Stimulated activated CD8-positive, alpha-beta memory T cell treated with anti-CD3 and anti-CD28 coated beads, Interleukin-7, amount 100 ng/mL, for 1 hour (primary cell): ENCODE measurements at places on chromosomes 7 and 10.

DNA sequence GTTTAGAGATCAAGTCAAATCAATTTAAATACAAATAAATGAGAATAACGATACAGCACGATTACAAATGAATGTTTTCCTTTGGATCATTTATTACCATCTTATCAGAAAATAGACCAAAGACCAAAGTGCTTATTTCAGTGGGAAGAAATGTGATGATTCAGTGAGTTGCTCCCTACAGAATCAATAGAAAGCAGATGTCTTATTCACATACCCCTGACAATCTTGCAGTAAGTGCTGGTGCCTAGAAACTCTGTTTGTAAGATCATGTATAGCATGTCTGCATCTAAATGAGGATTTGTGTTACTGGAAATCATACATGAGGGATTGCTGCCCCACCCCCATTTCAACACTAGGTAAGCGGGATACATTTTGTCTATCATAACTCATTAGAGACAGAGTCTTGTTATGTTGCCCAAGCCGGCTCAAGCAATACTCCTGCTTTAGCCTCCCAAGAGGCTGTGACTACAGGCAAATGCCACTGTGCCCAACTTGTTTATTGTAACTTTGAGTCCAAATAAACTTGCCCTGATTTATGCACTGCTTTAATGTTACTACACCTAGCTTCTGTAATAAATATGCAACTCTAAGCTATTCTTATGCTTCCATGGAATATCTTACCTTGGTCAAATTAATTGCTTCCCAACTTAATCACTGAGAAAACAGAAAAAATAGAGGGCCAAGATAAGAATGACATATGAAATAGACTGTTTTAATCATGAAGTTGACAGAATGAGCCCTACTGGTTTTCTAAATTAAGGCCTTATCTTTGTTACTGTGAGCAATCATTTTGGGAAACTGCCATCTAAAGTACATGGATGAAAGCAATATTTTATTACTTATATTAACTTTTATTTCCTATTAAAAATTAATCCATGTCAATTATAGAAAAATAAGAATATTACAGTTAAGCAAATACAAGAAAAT is 82.5 kb downstream of the AHR start:
- no peak for DNase-seq

GRCh38 chr7:105640956-105641810 is 59.9 kb upstream of the EFCAB10 start:
- no peak for DNase-seq

DNA sequence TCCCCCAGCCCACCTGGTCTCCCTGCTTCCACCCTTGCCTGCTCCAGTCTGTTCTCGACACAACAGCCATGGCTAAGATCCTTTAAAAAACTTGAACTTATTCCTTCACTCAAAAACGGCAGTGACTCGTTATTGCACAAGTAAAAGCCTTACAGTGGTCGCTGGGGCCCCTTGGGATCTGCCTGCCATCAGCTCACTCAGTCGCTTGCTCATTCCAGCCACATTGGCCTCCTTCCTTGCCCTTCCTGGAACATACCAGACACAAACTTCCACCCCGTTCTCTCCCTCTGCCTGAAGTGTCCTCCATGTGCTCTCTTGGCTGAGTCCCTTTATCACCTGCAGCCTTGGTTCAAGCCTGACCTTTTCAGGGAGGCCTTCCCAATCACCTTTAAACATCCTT is 4.7 kb downstream of the CCNY start:
- no peak for DNase-seq

GRCh38 chr10:103049237-103049636 is 131.1 kb downstream of the CNNM2 start:
- no peak for DNase-seq

DNA sequence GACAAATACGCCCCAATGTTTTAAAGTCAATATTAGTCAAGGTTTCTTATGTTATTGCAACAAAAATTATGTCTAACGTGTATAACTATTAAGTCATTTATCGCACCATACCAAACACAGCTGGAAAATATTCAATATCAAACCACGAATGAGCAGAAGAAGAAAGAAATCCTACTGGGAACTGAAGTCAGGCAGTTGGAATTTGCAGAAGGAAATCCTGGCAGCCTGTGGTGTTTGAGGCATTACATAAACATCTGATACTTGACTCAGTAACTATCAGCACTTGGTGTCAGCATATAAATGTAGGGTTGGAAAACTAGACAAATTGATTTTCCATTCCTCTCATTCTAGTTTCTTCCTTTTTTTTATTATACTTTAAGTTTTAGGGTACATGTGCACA is 83.4 kb upstream of the NUPR2 start:
- DNase-seq: no peak

- no peak for DNase-seq
Observed at GRCh38 chr10:69818676-69819239, 17.1 kb downstream of the COL13A1 start.

DNA sequence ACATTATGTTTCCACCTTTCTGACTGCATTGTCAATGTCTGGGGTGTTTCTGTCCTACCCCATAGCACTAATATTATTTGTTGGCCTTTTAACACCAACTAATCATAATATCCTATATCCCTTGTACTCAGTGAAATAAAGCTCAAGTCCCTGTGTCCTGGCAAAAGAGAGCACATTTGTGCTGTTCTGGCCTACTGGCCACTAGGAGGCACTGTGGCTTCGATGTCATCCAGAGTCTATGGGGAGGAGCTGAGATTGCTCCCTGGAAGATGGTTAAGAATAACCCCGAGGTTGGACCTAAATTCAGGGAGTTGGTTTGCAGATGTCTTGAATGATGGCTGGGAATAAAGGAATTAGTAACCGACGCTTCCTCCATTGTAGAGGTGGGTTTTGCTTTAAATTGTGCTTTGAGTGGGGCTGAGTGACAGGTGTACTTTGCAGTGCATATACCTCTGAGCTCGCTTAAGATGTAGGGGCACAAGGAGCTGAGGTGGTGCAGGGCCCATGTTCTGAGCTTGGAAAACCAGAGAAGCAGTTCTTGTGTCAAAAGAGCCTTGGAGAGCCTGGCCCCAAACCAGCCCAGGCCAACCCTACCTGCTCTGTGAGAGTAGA is 191.2 kb upstream of the PRSS1 start:
- peak; percentile 14 for DNase-seq

DNA sequence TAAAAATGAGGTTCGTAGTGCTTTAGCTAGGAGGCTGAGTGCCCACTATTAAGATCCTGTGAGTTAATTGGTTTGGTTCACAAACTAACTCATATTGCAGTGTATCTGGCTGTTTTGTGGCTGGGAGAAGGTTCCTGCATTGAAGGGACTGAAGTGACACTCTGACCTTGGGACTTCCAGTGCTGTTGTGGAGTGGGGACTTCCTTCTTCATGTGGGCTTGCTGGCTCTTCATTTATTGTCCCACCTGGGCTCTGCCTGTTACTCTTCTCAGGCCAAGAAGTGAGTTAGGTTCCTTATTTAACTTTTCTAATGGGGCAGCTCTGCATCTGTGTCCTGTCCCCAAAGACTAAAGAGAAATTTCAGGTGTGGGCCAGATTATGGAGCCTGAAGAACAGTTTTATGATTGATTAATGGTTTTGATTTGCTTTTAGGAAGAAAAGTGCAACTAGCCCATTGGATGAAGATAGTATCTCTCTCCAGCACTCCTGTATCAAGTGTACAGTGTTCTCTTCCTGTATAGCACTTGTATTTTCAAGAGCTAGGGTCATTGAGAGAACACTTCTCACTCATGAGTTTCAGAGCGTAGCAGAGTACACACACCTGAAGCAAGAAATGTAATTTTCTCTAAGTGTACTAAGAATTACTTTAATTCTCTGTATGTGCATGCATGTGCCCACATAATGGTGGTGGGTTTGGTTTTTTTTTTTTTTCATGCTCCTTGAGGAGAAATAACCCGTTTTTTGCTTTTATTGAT is 54.8 kb downstream of the AUTS2 start:
- DNase-seq: no peak

GRCh38 chr7:107907-108306 is 84.5 kb upstream of the FAM20C start:
- no peak for DNase-seq

GRCh38 chr7:31126976-31127375 is 74.9 kb downstream of the ADCYAP1R1 start:
- no peak for DNase-seq

DNA sequence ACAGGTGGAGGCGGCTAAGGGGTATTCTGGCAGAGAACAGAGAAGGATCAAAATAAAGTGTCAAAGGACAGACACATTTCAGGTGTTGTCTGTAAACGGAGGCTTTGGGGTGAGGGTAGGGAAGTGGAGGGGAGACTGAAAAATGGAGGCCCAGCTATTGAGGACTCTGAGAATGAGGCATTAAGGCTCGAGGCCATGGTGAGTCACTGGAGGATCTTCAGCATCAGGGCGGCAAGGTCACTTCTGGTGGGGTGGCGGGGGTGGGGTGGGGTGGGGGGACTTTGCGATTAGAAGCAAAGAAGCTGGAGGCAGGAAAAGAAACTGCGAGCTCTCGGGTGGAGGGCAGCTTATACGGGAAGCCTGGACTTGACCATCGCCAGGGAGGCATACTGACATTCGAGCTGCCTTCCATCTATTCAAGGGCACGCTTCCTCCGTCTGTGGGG is 58.4 kb upstream of the PCGF5 start:
- DNase-seq: no peak

- DNase-seq: no peak
Observed at GRCh38 chr10:97974100-97974499, 56.3 kb downstream of the CRTAC1 start.

DNA sequence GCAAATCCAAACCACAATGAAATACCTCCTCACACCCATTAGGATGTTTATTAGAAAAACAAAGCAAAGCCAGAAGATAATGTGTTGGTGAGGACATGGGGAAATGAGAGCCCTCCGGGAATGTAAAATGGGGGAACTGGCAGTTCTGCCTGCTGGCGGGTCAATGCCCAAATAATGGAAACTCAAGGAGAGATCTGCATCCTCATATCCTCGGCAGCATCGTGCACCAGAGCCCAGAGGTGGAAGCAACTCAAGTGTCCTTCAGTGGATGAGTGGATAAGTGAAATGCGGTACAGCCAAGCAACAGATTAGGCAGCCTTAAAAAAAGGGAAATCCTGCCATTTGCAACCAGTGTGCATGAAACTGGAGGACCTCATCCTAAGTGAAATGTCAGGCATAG is 325.2 kb downstream of the WDR37 start:
- DNase-seq: no peak

- DNase-seq: no peak
Observed at GRCh38 chr7:125876431-125876830, 946.8 kb upstream of the POT1 start.

DNA sequence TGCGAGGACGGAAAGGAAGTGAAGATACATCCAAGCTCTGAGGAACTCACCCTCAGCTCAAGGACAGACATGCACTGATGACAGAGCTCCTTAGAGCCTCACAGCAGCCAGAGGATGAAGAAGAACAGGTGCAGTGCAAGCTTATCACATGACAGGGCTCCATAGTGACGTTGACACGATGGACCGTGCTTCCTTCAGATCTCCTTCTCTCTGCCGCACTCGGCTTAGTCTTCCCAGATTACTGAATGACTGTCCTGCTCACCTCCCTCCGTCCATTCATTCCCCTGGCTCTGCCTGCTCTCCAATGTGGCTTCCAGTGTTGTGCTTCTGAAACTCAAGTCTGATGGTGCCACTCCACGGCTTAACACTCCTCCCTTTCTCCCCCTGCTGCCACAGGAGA is 161.5 kb upstream of the PFKP start:
- DNase-seq: no peak

DNA sequence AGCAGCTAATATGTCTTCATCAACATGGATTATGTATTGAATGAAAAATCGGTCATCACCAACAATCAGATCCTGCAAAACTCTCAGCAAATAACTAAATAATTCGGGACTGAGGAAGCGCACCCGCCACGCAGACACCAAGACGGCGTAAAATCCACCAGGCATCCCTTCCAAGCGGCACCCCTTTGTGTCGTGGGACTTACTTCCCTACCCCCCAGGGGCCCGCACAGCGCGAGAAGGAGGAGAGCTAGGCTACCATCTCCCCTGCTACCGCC is 721 bp downstream of the ARL3 start:
- no peak for DNase-seq

DNA sequence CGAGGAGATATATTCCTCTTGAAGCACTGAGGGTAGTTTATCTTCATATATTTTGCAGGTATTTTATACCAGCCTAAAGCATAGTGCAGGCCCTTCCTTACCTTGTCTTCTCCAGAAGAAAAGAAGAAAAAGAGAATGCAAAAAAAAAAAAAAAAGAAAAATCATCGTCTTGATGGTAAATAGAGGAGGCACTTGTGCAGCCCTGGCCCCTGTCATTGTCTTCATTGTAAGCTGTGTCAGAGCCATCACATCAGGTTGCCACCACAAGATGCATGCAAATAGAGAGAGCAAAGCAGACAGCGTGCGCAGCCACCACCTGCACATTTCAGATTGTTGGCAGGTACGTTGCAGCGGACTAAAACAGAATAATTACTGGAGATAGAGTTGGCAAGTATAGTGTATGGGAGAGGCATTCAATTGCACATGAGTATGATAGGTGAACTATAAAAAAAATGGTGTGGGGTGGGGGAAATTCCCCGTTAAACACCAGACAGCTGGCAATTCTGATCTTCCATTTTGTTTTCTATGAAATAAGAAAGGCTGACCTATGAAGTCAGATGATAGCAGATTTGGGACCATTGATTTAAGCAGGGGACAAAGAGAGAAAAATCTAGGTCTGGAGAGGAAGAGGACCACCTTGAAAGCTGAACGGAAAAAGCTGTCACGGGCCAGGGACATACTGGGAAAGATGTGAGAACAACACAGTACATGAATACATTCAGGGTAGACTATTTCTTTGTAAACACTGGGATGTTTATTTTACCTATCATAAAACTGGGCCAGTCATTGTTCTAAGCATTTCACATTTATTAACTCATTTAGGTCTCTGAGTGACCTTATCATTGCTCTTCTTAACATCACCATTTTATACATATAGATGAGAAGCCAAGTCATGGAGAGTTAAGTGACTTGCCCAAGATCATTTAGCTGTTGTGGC is 306.3 kb upstream of the SP8 start:
- no peak for DNase-seq

GRCh38 chr10:44995581-44995913 is 5.2 kb upstream of the ZNF22 start:
- no peak for DNase-seq

DNA sequence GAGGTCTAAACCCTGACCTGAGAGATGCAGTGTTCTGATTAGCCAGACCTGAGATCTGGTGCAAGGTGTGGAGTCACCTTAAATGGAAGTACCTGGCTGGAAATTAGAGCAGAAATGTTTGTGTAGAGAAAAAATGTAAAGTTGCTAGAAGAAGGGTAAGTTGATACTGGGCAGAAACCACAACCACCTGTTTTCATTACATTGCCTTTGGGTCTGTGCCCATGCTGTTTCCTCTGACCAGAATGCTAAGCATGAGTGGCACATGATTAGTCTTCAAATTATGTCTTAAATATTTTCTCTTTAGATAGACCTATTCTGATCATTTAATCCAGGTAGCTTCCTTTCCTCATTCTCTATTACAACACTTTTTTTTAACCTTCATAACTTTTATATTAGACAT is 69.0 kb downstream of the CASD1 start:
- no peak for DNase-seq

DNA sequence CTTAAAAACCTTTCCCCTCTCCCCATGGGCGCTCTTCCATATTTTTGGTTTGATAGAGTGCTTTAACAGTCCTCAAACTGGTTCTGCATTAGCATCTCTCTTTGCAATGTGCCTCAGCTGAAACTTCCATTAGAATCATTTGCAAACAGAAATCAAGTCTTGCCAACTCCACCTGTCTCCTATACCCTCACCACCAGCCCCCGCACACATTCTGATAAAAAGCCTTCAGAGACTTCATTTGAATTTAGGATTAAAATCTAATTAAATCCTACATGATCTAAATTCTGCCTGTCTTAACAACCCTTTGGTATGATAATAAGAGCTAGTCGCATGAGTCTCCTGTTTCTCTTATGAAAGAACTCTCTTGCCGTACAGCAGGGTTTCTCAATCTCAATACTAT is 384.9 kb upstream of the ETV1 start:
- no peak for DNase-seq
